Activated B cell treated with CpG ODN at 0.5 μM for 24 hours (primary cell): ENCODE measurements at places on chromosomes 1 and 21. TPM values are rescaled to one million over a fixed set of nuclear protein-coding genes. Genes with fewer than 3 reads are reported as not detected.

DNA sequence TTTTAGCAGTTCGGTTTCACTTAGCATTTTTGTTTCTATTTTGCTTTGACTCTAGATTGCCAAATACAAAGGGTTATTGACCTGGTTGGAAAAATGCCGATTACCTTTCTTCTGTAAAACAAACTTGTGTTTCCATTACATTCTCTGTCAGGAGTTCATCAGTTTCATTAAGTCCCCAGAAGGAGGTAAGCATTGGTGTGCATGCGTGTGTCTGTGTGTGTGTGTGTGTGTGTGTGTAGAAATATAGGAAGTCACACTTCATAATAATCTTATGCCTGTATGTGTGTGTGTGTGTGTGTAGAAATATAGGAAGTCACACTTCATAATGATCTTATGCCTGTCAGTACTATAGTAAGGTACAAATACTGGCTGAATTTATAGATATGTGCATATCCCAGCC lies 10.0 kb downstream of the RGSL1 start:
- H3K27me3 ChIP-seq = peaks cover 9% of the 10 kb centered on the region
- no peak overlapping the region for H3K27ac ChIP-seq
- no peak overlapping the region for H3K4me3 ChIP-seq
- DNase-seq = no peak
- H3K4me1 ChIP-seq = no peaks in the 10 kb centered on the region
- no peaks in the 10 kb centered on the region for H3K36me3 ChIP-seq

The SRGAP2B gene
- 21.3 and 23.3 TPM in 2 replicates for total RNA-seq

The RAB29 gene
- 149 and 156 TPM in 2 replicates for total RNA-seq

GRCh38 chr1:184906761-184907160 lies 67.5 kb downstream of the NIBAN1 start:
- no peak for DNase-seq
- H3K36me3 ChIP-seq = peaks cover 2% of the 10 kb centered on the region

- H3K27ac ChIP-seq = no peak overlapping the region
- H3K27me3 ChIP-seq = peaks cover 4% of the 10 kb centered on the region
- no peak overlapping the region for H3K4me3 ChIP-seq
- DNase-seq = no peak
Measured at GRCh38 chr21:33866826-33867225, 48.8 kb downstream of the ATP5PO start.

DNA sequence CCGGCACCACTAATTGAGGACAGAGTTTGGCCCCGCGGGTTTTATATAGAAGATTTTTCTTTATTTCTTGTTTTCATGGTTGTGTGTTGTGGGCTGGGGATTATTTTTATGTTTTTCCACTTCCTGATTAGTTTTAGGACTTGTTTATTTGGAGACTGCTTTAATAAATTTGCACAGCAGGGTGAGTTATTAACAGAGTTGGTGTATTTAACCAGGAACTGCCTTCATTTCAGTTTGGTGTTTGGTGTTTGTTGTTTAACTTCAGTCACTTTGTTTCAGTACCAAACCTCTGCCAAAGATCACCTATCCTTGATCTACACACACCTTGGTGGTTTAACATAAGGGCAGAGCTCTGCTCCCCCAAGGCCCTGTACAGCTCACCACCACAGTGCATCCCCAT lies 103.5 kb upstream of the LMO4 start:
- no peak overlapping the region for H3K4me3 ChIP-seq
- H3K27ac ChIP-seq = no peak overlapping the region
- peaks cover 6% of the 10 kb centered on the region for H3K4me1 ChIP-seq
- H3K36me3 ChIP-seq = no peaks in the 10 kb centered on the region
- no peak for DNase-seq

- no peaks in the 10 kb centered on the region for H3K36me3 ChIP-seq
- H3K4me3 ChIP-seq = no peak overlapping the region
- no peak overlapping the region for H3K27ac ChIP-seq
- peaks cover 5% of the 10 kb centered on the region for H3K27me3 ChIP-seq
- no peak for DNase-seq
- peaks cover 9% of the 10 kb centered on the region for H3K4me1 ChIP-seq
Measured at GRCh38 chr1:21552715-21553114, 43.5 kb downstream of the ALPL start.

DNA sequence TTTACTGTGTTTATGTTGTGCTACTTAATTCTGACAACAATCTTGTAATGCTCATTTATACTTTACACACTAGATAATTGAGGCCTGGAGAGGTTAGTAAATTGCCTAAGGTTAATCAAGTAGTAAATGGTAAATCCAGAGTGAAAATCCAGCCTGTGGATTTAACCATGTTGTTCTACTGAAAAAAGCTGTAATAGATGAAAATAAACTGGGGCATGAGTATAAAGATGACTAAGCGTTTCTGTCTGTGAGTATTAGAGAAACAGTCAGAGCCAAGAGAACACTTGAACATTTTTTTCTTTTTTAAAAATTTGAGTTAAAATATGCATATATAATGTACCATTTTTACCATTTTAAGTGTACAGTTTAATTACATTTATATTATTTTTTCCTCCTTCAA lies 47.9 kb upstream of the LEPR start:
- no peaks in the 10 kb centered on the region for H3K4me1 ChIP-seq
- H3K27me3 ChIP-seq = peaks cover 3% of the 10 kb centered on the region
- H3K36me3 ChIP-seq = no peaks in the 10 kb centered on the region
- H3K27ac ChIP-seq = no peak overlapping the region
- DNase-seq = no peak

The TAL1 gene
- total RNA-seq = not detected in 2 replicates

GRCh38 chr1:232894436-232894835 lies 56.0 kb upstream of the NTPCR start:
- H3K4me3 ChIP-seq = no peak overlapping the region
- peaks cover 14% of the 10 kb centered on the region for H3K27me3 ChIP-seq
- H3K36me3 ChIP-seq = no peaks in the 10 kb centered on the region
- H3K4me1 ChIP-seq = no peaks in the 10 kb centered on the region
- no peak for DNase-seq
- H3K27ac ChIP-seq = no peak overlapping the region

GRCh38 chr1:37453647-37454046 lies 20.7 kb upstream of the ZC3H12A start:
- H3K27me3 ChIP-seq = no peaks in the 10 kb centered on the region
- no peaks in the 10 kb centered on the region for H3K36me3 ChIP-seq
- DNase-seq = no peak
- peaks cover 13% of the 10 kb centered on the region for H3K4me1 ChIP-seq
- no peak overlapping the region for H3K4me3 ChIP-seq
- H3K27ac ChIP-seq = no peak overlapping the region

The CCDC24 gene
- total RNA-seq = 8.1 and 15.1 TPM in 2 replicates

The IL20 gene
- total RNA-seq = not detected in 2 replicates

GRCh38 chr1:196623079-196623478 lies 14.8 kb upstream of the KCNT2 start:
- H3K27ac ChIP-seq = no peak overlapping the region
- no peaks in the 10 kb centered on the region for H3K4me1 ChIP-seq
- no peaks in the 10 kb centered on the region for H3K27me3 ChIP-seq
- no peak overlapping the region for H3K4me3 ChIP-seq
- DNase-seq = no peak
- no peaks in the 10 kb centered on the region for H3K36me3 ChIP-seq

The CR1L gene
- total RNA-seq = 0.60 and 0.73 TPM in 2 replicates

The SPRR5 gene
- total RNA-seq = not detected in 2 replicates

GRCh38 chr1:244971552-244972216 lies 107.3 kb upstream of the HNRNPU start:
- no peaks in the 10 kb centered on the region for H3K27me3 ChIP-seq
- H3K27ac ChIP-seq = peak overlapping the region; percentile 99
- no peak for DNase-seq

- H3K4me1 ChIP-seq = peaks cover 10% of the 10 kb centered on the region
- DNase-seq = no peak
- H3K27me3 ChIP-seq = peaks cover 23% of the 10 kb centered on the region
- peak overlapping the region; percentile 15 for H3K4me3 ChIP-seq
- H3K36me3 ChIP-seq = no peaks in the 10 kb centered on the region
Measured at GRCh38 chr1:184152434-184152898, 100.9 kb downstream of the TSEN15 start.

The RAB3B gene
- 0.02 TPM in 1 of 2 replicates, not detected in the other for total RNA-seq

The TSPAN2 gene
- 0.91 TPM in 1 of 2 replicates, not detected in the other for total RNA-seq
